ENCODE measurements at places on chromosomes 5 and 9. TPM values are rescaled to one million over a fixed set of nuclear protein-coding genes. Genes with fewer than 3 reads are reported as not detected.

The SPINK4 gene
- not detected for total RNA-seq

The QSOX2 gene
- total RNA-seq: 9.4 TPM

The JAKMIP2 gene
- total RNA-seq: 6.1 TPM

The ADRB2 gene
- 0.63 TPM for total RNA-seq

The MAPK9 gene
- total RNA-seq: 39.1 TPM

The SPAAR gene
- not detected for total RNA-seq

The PRSS3 gene
- total RNA-seq: 3.5 TPM

The SLC34A3 gene
- total RNA-seq: 1.8 TPM

DNA sequence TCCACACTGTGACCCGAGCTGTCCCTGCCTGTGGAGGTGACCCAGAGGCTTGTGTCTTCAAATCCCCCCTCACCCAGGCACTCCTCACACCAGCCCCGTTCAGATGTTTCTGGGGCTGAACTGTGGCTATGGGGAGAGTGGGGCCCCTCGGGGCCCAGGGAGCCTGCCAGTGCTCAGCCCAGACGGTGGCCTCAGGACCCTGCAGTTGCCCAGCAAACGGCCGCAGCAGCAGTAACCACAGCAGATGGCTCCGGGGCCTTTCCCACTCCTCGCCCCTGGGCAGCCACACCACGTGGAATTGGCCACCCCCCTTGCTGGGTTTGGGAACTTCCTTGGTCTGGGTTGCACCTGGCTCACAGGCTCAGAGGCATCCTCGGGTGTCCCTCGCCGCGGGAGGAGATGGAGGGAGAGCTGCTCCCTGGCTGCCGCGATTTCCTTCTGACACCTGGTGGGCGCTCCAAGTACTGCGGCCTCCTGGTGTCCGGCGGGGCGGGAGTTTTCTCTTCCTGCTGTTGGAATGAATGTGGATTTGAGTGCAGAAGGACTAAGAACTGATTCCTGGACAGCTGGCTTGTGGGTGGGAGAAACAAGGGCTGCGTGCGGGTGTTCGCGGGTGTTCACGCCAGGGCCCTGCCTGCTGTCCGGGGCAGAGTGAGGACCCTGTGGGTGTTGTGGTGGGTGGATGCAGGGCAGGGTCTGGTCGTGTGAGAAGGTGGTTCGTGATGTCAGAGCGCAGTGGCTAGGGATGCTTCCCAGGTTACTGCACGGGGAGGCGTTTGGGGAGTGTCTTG lies 97.5 kb downstream of the COL5A1 start:
- H3K4me1 ChIP-seq: peaks cover 15% of the 10 kb centered on the region
- peak; percentile 84 for DNase-seq
- H3K4me3 ChIP-seq: no peak overlapping the region
- no peaks in the 10 kb centered on the region for H3K27me3 ChIP-seq
- no peaks in the 10 kb centered on the region for H3K36me3 ChIP-seq
- H3K27ac ChIP-seq: no peak overlapping the region

DNA sequence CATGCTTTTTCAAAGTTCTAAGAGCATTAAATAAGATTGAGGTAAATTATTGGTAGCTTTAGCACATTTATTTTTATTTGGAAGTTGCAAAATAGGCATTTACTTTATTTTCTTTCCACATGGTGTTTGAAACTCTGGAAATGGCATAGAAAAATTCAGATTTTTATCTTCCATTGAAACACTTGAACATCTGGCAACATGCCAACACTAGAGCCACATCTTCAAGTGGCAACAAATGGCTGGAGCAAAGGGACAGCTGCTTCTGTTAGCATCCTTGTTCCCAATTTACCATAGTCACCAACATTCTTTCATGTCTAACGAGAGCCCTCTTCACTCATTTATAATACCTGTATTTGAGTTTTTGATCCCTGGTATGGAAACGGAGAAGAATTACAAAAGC lies 539.9 kb downstream of the ZNF608 start:
- H3K4me3 ChIP-seq: no peak overlapping the region
- H3K4me1 ChIP-seq: no peaks in the 10 kb centered on the region
- H3K27ac ChIP-seq: no peak overlapping the region

- H3K27me3 ChIP-seq: no peaks in the 10 kb centered on the region
- no peaks in the 10 kb centered on the region for H3K36me3 ChIP-seq
- H3K27ac ChIP-seq: no peak overlapping the region
- peaks cover 6% of the 10 kb centered on the region for H3K4me1 ChIP-seq
- DNase-seq: no peak
- H3K4me3 ChIP-seq: no peak overlapping the region
Observed at GRCh38 chr9:20722221-20722620, 38.2 kb downstream of the FOCAD start.

GRCh38 chr5:140162275-140162674 lies 12.7 kb upstream of the CYSTM1 start:
- no peak for DNase-seq
- no peaks in the 10 kb centered on the region for H3K27me3 ChIP-seq
- H3K36me3 ChIP-seq: no peaks in the 10 kb centered on the region
- H3K27ac ChIP-seq: no peak overlapping the region
- no peaks in the 10 kb centered on the region for H3K4me1 ChIP-seq

GRCh38 chr5:175520873-175521272 lies 42.5 kb downstream of the SFXN1 start:
- H3K4me1 ChIP-seq: no peaks in the 10 kb centered on the region
- DNase-seq: no peak
- H3K27me3 ChIP-seq: no peaks in the 10 kb centered on the region

DNA sequence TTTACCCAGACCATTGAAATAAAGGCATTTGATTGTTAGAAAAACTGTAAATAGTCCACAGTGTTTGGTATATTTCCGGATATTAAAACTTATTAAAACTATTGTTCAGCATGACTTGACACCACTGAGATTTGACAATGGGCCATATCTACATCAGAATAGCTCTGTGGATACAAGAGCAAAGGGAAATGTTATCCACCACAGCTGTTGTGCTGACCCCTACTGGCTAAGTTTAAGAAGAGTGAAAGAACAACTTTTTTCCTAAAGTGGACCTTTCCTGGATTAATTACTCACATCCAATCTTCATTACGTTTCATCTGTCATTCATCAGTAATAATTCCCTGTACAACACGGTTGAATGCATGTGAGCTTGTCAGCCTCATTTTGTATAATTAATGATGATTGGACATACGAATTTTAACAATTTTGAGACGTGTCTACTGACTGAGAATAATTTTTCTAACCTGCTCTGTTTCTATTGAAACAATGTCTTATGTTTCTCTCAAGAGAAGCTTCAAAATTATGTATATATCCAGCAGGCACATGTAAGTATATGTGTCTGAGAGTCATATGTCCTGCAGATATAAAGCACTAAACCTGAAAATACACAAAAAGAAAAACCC lies 1952.6 kb downstream of the MAT2B start:
- no peak overlapping the region for H3K27ac ChIP-seq
- no peaks in the 10 kb centered on the region for H3K27me3 ChIP-seq
- no peaks in the 10 kb centered on the region for H3K36me3 ChIP-seq
- no peak overlapping the region for H3K4me3 ChIP-seq
- no peaks in the 10 kb centered on the region for H3K4me1 ChIP-seq

DNA sequence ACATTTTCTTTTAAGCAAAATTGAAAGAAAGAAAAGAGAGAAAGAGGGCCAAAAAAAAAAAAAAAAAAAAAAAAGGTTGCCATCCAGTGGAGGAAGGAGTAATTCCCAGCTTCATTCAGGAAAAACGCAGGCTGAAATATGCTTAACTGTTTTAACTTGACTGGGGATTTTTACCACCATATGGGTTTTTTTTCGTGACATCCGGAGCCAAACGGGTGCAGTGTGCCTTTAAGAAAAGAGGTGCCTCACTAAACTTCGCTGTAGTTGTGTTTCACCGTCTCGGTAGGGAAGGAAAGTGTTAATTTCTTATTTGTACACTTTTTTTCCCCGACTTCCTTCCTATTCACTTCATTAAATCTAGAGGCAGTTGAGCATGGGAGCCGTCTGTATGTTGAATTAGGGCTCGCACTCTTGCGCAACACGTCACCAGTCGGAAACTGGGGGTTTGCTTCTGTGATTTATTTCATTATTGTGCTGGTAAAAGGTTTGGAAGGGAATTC lies 143.0 kb downstream of the SMARCA2 start:
- peak overlapping the region; percentile 13 for H3K4me3 ChIP-seq
- H3K27ac ChIP-seq: peak overlapping the region; percentile 74
- H3K36me3 ChIP-seq: no peaks in the 10 kb centered on the region

GRCh38 chr9:101586651-101587050 lies 8.1 kb downstream of the PPP3R2 start:
- no peak overlapping the region for H3K4me3 ChIP-seq
- no peak overlapping the region for H3K27ac ChIP-seq
- H3K4me1 ChIP-seq: no peaks in the 10 kb centered on the region
- H3K36me3 ChIP-seq: no peaks in the 10 kb centered on the region
- DNase-seq: no peak

- H3K4me1 ChIP-seq: peaks cover 30% of the 10 kb centered on the region
- H3K36me3 ChIP-seq: no peaks in the 10 kb centered on the region
Observed at GRCh38 chr5:139167952-139168720, 30.0 kb downstream of the SIL1 start.

DNA sequence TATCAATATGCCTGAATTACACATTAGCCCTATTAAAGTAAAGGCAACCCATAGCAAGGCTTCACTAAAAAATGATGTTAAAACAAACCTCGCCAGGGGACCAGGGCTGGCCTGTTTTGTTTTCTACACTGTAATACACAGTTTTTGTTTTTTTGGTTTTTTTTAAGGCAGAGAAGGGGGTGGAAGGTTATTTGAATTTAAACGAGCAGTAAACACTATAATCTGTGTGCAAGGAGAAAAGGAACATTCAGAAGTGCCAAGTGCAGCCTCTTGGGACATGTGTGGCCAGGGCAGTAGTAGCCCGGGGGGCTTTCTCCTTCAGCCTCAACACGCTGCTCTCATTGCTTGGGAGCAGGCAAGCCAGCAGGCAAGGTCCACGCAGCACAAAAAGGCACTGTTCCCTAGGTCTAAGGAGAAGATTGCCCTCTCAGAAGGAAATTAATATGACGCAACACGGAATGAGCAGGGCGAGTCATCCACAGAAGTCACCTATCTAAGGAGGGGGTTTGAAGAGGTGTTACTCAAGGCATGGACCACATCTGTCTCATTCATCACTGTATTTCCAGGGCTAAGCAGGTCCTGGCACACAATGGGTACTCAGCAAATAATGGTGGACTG lies 16.2 kb downstream of the SIL1 start:
- no peaks in the 10 kb centered on the region for H3K27me3 ChIP-seq
- no peaks in the 10 kb centered on the region for H3K36me3 ChIP-seq
- peak; percentile 39 for DNase-seq
- H3K27ac ChIP-seq: peak overlapping the region; percentile 27

- H3K36me3 ChIP-seq: no peaks in the 10 kb centered on the region
- H3K4me1 ChIP-seq: no peaks in the 10 kb centered on the region
- no peaks in the 10 kb centered on the region for H3K27me3 ChIP-seq
- no peak for DNase-seq
Observed at GRCh38 chr9:104494808-104495207, 9.3 kb upstream of the OR13F1 start.

- no peaks in the 10 kb centered on the region for H3K36me3 ChIP-seq
- no peaks in the 10 kb centered on the region for H3K27me3 ChIP-seq
- DNase-seq: no peak
- no peaks in the 10 kb centered on the region for H3K4me1 ChIP-seq
Observed at GRCh38 chr9:116891424-116891823, 204.3 kb downstream of the TRIM32 start.

GRCh38 chr5:177146891-177147638 lies 13.5 kb downstream of the NSD1 start:
- no peaks in the 10 kb centered on the region for H3K4me1 ChIP-seq
- no peak overlapping the region for H3K27ac ChIP-seq
- H3K27me3 ChIP-seq: no peaks in the 10 kb centered on the region
- H3K4me3 ChIP-seq: no peak overlapping the region

GRCh38 chr9:91239367-91240111 lies 122.2 kb downstream of the AUH start:
- no peak overlapping the region for H3K27ac ChIP-seq
- H3K4me3 ChIP-seq: no peak overlapping the region
- no peaks in the 10 kb centered on the region for H3K27me3 ChIP-seq
- H3K36me3 ChIP-seq: no peaks in the 10 kb centered on the region

DNA sequence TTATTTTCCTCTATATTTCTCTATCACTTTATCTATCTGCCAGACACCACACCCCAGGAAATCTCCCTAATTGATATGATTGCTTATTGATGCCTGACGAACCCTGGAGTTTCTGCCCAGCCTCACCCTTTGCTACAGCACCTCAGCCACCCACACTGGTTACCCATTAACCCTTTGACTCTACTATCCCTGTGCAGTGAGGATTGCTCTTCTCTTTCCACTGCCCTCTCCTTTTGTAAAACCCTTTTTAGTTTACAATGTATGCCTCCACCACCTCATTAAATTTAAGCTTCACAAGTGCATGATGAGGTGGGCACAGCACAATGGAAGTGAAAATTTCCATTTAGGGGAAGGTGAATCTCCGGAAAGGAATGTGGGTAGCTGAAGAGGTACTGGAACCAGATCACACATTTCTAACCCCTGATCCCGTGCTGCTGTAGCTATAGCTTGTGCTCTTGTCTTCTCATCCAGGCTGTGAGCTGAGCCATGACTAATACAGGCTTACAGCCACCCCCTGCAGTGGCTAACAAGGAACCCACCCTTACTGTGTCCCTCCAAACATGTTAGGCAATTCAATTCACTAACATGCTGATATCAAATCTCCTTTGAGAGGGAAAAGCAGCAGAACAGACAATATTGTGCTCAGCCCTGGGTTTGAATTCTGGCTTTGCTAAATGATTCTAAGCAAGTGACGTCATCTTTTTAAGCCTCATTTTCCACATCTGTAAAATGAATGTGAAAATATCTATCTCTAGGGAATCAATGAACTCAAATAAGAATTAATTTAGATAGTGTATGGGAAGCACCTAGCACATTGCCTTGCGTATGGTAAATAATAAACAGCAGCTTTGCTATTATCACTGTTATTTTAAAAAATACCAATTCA lies 186.9 kb upstream of the TRIM32 start:
- no peak overlapping the region for H3K27ac ChIP-seq
- DNase-seq: peak; percentile 36
- no peaks in the 10 kb centered on the region for H3K36me3 ChIP-seq

- no peak for DNase-seq
- H3K27ac ChIP-seq: no peak overlapping the region
- H3K4me3 ChIP-seq: no peak overlapping the region
- no peaks in the 10 kb centered on the region for H3K36me3 ChIP-seq
Observed at GRCh38 chr9:37551888-37552287, 24.3 kb downstream of the FBXO10 start.

Data from hepatocyte (in vitro differentiated cells).